Osteocyte (in vitro differentiated cells): ENCODE measurements at places on chromosomes 2 and 18. TPM values are rescaled to one million over a fixed set of nuclear protein-coding genes. Genes with fewer than 3 reads are reported as not detected.

- no peak for DNase-seq
These were observed 25.4 kb downstream of the ALPK2 start for GRCh38 chr18:58603375-58604067.

The AQP12A gene
- not detected in 2 replicates for total RNA-seq

The SLC9A4 gene
- total RNA-seq, result not detected in 2 replicates

- DNase-seq, result no peak
These were observed 11.1 kb downstream of the CRACDL start for GRCh38 chr2:98924910-98925309.

The KLHL29 gene
- total RNA-seq, result 5.0 and 5.2 TPM in 2 replicates

The RBMS1 gene
- 161 and 169 TPM in 2 replicates for total RNA-seq

The COQ10B gene
- total RNA-seq, result 23.5 and 24.3 TPM in 2 replicates

The IL36RN gene
- not detected in 2 replicates for total RNA-seq

DNA sequence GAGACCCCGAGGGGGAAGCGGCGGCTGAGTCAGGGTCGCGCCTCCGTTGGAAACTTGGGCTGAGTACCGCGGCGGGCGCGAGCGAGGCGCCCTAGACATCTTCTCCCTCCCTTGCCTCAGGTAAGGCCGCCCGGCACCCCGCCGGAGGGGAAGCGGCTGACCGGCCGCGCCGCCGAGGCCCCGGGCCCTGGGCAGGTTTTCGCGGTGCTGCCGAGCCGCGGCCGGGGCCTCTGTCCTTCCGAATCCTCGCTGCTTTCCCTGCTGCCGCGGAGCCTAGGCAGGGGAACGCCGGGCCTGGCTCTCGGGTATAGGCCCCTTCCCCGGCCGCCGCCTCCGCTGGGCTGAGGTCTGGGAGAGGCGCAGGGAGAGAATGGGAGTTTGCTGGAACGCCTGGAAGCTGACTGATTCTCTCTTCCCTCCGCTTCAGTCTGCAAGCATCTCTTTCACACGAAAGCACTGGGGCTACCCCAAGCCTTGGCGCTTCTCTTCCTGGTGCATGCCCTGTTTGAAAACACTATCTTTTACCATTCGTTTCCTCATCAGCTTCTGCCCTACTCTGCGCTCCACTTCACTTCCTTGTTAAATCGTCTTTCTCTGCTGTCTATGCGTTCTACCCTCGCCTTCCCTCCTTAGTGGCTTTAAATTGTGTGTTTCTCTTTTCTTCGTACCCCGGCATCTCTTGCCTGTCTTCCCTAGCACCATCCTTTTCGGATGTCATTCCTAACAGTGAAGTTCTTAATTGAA lies 652 bp downstream of the PPM1B start:
- no peak for DNase-seq

DNA sequence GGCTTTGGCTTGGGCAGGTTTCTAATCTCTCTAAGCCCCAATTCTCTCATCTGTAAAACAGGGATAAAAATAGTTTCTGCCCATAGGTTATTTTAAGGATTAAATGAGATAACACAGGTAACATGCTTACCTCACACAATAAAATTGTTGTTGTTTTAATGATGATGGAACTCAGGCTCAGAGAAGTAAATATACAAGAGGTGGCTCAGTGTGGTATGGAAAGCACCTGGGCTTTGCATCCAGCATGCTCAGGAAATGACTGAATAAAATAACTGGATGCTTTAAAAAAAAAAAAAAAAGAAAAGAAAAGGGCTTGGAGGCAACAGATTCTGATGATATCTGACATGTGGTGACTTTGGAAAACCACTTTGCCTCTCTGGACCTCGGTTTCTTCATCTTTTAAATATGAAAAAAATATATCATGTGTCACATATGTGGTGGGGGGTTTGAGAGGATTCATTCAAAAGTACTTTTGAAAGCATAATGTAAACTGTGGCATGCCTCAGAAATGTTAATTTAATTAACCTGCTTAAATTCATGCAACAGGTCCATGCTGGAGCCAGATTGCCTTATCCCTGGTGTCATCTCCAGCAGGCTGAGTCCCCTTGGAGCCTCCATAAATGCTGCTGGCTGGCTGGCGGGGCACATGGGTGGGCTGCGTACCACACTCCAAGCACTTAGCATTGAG lies 112.8 kb upstream of the CDC42EP3 start:
- DNase-seq, result no peak

The PRSS56 gene
- not detected in 2 replicates for total RNA-seq

DNA sequence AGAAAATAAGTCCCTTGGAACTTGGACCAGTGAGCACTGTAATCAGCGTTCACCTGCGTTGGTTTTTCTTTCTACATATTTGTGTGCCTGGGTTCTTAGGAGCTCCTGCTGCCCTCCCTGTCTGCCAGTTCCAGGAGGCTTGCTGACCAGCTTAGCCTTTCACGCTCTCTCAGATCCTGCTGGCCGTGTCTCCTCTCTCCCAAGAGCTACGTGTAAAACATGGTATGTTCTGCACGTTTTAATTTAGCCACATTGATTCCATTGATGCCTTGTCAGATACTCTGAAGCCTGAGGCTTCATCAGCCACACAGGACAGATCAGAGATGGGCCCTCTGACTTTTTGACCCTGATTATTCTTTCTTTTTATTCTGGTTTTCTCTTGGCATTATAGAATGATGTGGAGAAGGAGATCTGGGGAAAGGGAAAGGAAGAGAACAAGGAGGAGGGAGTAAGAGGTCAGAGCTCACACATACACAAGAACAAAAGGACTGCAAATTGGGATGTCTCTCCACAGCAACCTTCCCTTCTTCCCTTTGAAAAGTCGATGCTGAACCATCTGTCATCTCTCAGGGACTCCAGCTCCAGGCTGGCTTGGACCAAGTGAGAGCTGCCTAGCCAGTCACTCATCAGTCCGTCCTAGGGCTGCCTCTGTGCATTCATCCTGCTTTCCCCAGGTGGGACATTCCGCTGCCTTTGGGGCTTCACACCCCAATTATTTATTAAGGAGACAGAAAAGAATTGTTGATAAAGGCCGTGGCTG lies 152.8 kb downstream of the PIK3C3 start:
- no peak for DNase-seq

DNA sequence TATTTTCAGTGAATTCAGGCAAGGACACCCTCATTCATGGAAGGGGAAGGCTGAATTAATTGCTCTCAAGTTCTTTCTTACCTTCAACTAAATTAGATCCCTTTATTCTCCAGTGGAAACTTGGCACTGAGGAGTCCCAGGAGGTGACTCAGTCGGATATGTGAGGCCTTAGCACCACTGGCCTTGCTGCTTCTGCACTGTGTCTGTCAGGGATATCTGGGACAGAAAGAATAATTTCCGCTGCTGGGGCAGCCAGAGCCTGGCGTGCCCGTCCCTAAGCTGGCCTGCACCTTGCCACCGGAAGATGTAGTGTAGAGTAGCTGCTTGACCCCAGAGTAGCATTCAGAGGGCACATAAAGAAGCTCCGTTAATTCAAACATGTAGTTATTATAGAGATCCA lies 53.4 kb downstream of the LIMS1 start:
- no peak for DNase-seq

GRCh38 chr2:120442541-120442922 lies 96.6 kb downstream of the INHBB start:
- DNase-seq, result no peak

The SOX11 gene
- total RNA-seq, result 69.5 and 71.7 TPM in 2 replicates

DNA sequence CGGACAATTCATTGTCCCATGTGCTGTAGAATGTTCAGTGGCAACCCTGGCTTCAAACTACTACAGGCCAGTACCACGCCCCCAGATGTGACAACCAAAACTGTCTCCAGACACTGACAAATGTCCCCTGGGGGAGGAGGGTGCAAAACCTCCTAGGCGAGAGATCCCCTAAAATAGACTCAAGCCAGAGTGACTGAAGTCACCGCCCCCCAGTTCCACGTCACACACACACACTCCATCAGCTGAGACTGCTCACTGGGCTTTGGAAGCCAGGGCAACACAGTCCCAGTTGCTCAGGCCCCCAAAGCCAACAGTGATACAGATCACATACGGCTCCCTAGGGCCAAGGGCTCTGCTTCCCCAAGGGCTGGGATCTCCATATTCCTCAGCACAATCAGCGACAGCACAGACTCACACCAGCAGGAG lies 19.1 kb downstream of the HDAC4 start:
- DNase-seq, result no peak

- DNase-seq, result no peak
These were observed 523.1 kb upstream of the FSIP2 start for GRCh38 chr2:185215497-185215896.

DNA sequence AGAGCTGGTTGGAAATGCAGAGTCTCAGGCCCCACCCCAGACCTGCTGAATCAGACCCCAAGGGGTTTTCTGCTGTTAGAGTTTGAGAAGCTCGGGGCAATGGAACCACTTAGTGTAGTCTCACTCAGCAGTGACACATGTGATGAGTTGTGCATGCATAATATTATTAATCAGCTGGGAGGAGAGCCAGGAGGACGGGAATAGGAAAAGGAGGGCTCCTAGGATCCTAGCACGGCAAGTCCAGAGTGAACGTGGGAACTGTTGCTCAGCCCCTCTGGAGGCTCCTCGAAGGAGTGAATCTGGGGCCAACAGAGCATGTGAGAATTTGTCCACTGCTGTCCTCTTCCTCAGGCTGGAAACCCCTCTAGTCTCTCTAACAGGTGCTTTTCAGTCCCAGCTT lies 87.1 kb downstream of the HS1BP3 start:
- no peak for DNase-seq

The INHBB gene
- total RNA-seq, result 0.50 and 0.62 TPM in 2 replicates

The SCN7A gene
- 0.11 TPM in 1 of 2 replicates, not detected in the other for total RNA-seq

- DNase-seq, result no peak
These were observed 28.3 kb downstream of the PKP4 start for GRCh38 chr2:158484892-158485556.

The RRM2 gene
- 28.3 and 33.6 TPM in 2 replicates for total RNA-seq

- no peak for DNase-seq
These were observed 63.8 kb upstream of the GPR45 start for GRCh38 chr2:105177536-105178254.

The AMER3 gene
- not detected in 2 replicates for total RNA-seq

The MGAT5 gene
- 22.6 and 23.8 TPM in 2 replicates for total RNA-seq

The CCDC141 gene
- total RNA-seq, result not detected in 2 replicates

The IL36G gene
- not detected in 2 replicates for total RNA-seq

DNA sequence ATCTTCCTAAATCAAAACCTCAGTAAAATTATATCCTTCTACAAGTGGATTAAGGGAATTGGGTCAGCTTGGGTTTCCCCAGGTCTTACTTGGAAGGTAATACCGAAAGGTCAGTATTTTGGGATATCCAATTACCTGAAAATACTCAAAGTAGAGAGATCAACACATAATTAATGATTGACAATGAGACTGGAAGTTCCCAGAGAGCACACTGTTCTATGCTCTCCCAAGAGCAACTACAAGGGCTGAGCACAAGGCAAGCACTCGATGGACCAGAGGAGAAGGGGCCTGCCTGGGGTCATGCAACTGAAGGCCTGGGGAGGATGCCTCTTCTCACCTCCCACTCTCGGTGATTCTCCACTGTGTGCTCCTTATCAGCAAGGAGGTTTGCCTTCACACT lies 159.2 kb upstream of the ACAA2 start:
- no peak for DNase-seq

DNA sequence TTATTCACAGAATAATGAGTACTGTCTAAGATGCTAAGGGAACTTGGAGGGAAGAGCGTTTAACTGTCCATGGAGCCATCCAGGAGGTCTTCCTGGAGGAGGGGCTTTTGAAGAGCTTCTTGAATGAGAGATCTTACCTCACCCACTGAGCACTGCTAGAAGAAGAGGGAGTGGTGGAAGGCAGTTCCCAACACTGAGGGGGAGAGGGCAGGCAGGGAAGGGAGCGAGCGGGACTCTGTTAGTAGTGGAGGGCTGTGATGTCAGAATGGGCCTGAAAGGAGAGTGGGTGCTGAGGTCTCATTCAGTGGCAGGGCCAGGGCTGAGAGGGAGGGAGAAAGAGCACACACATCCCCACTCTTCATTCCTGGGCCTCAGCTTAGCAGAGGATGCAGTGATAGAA lies 65.0 kb downstream of the NCK2 start:
- DNase-seq, result no peak

GRCh38 chr2:221270806-221271205 lies 301.3 kb downstream of the EPHA4 start:
- DNase-seq, result no peak

GRCh38 chr2:98012561-98012991 lies 16.8 kb upstream of the TMEM131 start:
- no peak for DNase-seq

DNA sequence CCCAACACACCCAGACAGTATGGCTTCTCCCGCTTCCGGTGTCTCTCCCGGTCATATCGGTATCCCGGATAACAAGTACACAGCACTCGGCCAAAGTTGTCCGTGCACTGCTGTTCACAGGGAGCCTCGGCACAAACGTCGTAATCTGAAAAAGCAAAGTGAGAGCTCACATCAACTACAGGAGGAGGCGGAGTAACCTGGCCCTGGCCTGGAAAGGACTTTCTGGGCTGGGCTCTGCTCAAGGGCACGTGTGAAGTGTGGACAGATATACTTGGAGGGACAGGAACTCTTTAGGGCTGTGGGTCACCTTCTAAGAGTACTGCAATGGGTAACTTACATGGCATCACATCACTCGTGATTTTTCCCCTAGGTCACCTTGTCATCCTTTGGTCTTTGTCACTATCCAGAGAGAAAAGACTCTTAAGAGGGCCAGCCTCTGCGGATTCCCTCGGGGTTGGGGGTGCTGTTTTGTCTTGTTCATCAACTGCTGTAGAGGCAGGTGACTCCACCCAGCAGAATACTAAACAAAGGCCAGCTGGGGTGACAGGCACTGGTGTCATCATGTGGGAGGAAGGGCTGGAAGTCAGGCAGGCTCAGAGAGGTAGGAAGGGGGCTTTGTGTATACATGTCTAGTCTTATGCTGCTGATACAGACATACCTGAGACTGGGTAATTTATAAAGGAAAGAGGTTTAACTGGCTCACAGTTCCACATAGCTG lies 110.6 kb upstream of the LMAN1 start:
- no peak for DNase-seq

The LYG2 gene
- total RNA-seq, result not detected in 2 replicates

- DNase-seq, result no peak
These were observed 29.4 kb downstream of the LIPG start for GRCh38 chr18:49591271-49591670.

The PPP1R1C gene
- total RNA-seq, result 1.5 and 1.6 TPM in 2 replicates

The COL3A1 gene
- total RNA-seq, result 7,546 and 8,171 TPM in 2 replicates

The GKN1 gene
- total RNA-seq, result not detected in 2 replicates

- no peak for DNase-seq
These were observed 75.3 kb downstream of the REV1 start for GRCh38 chr2:99414566-99414965.

GRCh38 chr2:138893746-138894145 lies 113.6 kb upstream of the NXPH2 start:
- DNase-seq, result no peak

The ASAP2 gene
- total RNA-seq, result 91.0 and 94.7 TPM in 2 replicates

- no peak for DNase-seq
These were observed 66.3 kb upstream of the GPR45 start for GRCh38 chr2:105175231-105175630.

The HOXD8 gene
- not detected in 2 replicates for total RNA-seq
